ENCODE measurements at places on chromosomes 16 and 17.

DNA sequence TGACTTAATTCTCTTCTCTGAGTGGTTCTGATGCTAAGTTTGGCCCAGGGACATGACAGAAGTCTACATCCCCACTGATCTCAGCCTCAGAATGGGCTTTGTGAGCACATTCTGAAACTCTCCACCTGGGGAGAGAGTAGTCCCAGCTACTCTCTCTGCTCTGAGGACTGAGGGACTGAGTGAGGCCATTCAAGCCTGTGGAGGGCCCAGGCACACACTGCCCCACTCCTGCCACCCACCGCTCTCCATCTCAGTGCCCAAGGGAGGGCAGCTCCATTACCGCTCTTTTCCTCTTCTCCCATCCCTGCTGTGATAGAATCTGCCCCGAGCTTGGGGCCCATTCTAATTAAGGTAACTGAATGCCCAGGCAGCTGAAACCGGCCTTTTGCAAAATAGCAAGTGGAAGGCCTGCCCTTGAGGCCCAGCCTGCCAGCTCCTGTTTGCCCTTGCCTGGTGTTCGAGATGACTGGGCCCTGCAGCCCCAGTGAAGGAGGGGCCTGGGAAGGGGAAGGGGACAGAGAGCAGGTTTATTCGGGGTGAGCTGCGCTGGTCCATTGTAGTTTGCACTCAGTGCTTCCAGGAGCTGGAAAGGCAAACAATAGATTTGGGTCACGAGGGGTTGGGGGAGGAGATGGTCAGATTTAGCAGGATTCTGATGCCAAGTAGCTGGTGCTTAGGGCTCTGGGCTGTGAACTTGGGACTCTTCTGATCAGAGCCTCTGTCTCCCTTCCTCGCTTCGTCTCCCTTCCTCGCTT, 76.2 kb downstream of the RAB11FIP4 start:
- no peak for DNase-seq

GRCh38 chr16:5903832-5904231, 806.2 kb upstream of the EEF2KMT start:
- DNase-seq, result no peak

GRCh38 chr16:80337786-80338185, 203.0 kb upstream of the DYNLRB2 start:
- DNase-seq, result no peak

DNA sequence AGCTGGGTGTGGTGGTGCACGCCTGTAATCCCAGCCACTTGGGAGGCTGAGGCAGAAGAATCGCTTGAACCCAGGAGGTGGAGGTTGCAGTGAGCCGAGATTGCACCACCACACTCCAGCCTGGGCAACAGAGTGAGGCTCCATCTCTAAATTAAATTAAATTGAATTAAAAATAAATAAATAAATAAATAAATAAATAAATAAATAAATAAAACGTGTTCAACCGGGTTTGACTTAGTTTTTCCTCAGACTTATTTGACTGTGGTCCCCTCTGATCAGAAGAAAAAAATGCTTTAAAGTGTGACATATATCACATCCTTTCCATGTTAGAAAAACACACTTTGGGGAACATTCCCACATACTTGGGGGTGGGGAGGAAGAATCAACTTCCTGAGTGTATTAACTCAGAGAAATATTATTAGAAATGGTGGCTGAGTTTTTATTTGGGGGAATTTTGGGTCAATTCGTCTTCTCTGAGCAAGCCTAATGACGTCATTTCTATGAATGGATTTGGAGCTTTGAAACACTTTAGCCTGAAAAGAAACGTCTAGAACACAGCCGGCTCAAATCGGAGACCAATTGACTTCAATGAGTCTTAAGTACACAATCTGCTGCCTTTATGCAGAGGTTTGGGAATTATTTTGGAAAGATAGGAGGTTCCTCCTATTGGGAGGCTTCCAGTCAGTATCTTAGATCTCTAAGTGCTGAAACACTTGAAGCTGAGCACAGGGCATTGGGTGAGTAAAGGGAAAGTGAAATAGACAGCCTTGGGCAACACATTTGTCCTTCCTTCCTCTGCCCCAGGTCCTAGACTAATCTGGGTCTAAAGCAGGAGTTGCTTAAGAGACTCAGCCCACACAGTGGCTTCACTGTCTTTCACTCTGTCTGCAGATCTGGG, 132.6 kb downstream of the PITPNC1 start:
- DNase-seq, result no peak

DNA sequence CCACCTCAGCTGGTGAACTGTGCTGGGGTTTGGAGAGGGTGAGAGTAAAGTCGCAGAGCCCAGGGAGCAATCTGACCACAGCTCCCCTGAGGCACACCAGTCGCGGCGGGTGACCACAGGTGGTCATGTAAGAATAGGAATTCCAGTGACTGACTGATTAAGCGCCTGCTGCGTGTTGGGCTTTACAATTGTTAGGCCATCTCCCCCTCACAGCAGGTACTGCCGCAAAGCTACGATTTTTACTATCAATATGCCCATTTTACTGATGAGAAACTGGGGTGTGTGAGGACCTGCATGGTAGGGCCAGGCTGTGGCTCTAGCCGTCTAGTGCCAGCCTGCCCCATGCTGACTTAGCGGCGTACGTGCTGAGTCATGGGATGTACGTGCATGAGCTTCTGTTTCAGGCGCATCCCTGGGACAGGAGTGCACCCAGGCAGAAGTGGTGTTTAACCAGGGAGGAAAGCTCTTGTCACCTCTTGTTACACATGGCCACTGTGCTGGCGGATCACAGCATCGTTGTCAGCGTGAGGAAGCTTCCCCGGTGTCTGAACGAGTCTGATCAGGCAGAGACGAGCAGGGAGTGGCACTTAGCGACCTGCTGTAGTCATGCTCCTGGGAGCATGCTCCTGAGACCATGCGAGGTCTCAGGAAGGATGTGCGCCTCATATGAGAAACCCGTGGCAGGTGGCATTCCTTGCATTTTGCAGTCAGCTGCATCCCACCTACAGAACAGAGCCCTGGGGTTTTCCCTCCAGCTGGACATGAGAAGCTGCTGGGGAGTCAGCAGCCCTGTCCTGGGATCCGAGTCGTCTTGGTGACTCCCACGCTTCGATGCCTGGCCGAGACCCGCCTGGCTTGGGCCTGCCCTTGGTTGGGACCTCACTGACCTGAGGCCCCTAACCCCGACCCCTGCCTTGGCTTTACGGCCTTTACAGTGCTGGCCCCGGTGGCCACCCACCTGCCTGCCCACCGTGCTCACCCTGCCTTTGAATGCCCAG, 163.7 kb upstream of the CHMP6 start:
- no peak for DNase-seq

DNA sequence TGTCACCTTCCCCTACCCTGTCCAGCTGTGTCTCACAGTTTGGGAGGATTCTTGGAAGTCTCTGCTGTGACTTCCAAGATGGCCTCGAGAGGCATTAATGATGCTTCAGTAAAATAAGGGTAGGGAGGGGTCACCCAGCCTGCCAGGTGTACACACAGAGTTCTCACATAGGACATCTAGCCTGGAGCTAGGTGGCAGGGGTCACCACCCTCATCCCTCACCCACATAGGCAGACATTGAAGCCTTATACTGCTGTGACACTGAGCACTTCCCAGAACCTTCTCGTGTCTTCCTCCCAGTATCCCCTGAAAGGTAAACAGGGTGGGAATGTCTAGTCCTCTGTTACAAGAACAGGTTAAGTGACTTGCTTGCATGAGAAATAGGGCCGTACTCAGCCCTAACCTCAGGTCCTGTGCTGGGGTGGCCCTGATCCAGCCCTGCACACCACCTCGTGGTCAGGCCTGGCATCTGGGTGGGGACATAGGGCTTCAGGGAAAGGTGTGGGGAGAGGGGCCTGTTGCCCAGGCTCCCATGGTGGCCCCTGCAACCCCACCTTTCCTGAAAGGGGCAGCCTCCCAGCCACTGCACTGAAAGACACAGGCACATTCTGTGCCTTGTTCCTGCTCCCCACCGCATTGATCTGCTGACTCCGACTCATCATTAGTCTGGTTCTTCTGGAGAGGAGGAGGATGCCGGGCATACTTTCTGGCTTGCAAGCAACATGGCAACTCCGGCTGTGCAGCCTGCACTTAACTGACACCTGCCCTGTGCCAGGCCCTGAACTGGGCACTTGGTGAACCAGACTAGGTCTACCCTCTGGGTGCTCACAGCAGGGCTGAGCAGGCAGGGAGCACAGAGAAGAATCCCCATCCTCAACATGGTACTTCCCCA, 3.6 kb upstream of the MMP15 start:
- no peak for DNase-seq

DNA sequence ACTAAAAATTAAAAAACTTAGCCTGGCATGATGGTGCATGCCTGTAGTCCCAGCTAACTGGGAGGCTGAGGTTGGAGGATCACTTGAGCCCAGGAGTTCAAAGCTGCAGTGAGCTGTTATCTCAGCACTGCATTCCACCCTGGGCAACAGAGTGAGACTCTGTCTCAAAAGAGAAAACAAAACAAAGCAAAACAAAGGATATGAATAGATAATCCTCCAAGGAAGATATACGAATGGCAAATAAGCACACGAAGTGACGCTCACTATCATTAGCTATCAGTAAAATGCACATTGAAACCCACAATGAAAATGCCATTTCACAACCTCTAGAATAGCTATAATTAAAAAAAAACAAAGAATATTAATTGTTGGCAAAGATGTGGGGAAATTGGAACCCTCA, 386.2 kb upstream of the CCL2 start:
- no peak for DNase-seq

DNA sequence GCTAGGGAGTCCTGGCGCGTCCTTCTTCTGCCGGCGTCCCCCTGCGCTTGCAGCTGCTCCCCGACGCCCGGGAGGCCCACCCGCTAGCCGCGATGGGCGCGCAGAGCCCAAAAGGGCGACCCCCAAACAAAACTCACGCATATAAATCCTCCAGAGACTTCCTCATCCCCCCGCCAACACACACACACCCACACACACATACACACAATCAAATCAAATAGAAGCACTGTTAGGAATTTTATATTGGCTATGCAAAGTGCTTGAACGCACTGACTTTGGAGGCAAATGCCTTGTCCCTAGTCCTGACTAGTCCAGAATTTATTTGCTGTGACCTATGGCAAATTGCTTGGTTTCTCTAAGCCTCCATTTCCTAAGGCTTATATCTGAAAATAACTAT, 23.8 kb upstream of the CRYM start:
- no peak for DNase-seq

DNA sequence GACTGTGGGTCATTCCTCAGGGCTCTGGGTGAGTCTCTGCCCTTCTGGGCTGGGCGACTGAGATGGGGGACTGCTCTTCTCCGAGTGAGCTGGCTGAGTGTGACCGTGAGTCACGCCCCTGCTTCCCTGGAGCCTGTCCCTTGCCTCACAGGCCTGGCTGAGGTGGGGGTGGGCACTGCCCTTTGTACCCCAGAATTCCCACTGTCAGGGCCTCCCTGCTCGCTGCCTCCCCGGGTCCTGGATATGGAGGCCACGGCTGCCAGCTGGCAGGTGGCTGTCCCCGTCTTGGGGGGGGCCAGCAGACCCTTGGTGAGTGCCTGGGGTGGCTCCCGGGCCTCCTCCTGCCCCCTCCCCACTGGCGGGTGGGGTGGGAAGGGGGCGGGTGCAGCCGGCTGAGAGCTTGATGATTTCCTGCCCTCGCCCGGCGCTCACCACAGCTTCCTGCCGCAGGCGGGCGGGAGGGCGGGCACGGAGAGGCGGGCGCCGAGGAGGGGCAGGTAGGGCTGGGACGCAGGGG, at the start of gene LAT:
Gene LAT, plus strand, starts transcription at position 434 of the 517 bp plus-strand sequence. CDS start 366 bp downstream, outside the sequence.
- peak; percentile 69 for DNase-seq

GRCh38 chr17:76246080-76247066, 6.1 kb upstream of the RNF157 start:
- peak; percentile 84 for DNase-seq

DNA sequence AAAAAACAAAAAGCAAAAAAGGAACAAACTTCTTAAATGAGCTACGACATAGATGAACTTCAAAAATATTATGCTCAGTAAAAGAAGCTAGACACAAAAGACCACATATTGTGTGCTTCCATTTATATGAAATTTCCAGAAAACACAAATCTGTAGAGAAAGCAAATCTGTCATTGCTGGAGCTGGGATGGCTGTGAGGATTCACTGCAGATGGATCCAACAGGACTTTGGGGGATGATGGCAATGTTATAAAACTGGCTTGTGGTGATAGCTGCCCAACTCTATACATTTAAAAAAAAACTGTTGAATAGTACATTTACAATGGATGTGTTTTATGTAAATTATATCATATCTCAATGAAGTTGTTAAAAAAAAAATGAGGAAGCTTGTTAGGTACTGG, 52.6 kb upstream of the MAP3K14 start:
- DNase-seq, result no peak

- DNase-seq, result no peak
Measured at GRCh38 chr17:76026714-76027158, 370 bp downstream of the EVPL start.

- no peak for DNase-seq
Measured at GRCh38 chr17:39663340-39663687, 1.8 kb upstream of the TCAP start.

All from stimulated activated CD4-positive, alpha-beta T cell treated with anti-CD3 and anti-CD28 coated beads, Interleukin-1b, Interleukin-23, amount 100 ng/mL, for 48 hours (primary cell).